PC-3 (cell line): ENCODE measurements at places on chromosomes 7 and 10. TPM values are rescaled to one million over a fixed set of nuclear protein-coding genes. Genes with fewer than 3 reads are reported as not detected.

DNA sequence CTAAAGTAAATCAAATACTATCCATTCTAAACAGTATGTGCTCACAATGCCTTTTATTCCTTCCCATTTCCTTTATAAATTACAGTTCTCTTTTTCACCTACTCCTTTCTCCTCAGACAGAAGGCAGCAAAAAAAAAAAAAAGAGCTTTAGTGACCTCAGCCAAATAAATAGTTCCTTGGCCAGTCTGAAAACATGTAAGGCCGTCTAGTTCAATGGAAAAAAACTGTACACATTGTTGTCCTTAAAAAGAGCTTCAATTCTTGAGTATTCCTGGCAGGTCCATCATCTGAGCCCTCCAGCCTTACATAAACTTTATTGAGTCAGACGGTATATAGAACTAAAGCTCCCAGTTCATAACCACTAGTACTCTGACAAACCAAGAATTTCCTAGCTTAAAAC, 185.4 kb downstream of the CACNA2D1 start:
- H3K4me3 ChIP-seq = no peak overlapping the region
- DNase-seq = no peak
- no peak overlapping the region for H3K27ac ChIP-seq
- no peaks in the 10 kb centered on the region for H3K36me3 ChIP-seq
- peaks cover 11% of the 10 kb centered on the region; the same call in 1 of the 2 replicates for H3K27me3 ChIP-seq

DNA sequence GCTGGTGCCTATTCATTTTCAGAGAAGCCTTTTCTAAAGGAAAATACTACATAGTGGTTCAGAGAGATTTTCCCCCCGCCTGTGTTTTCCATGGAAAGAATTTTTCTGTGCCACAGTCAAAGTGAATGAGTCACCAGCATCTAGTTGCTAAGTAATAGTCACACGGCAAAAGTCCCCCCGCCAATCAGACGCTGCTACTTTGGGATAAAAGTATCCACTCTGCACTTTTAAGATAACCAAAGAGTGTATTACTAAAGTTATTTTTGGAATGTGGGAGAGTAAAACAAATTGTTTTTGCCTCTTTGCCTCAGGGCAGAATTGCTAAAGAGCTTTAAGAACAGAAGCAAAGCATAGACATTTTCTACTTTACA, 23.5 kb downstream of the ABLIM1 start:
- peak overlapping the region; percentile 1; the same call in 1 of the 2 replicates for H3K4me3 ChIP-seq
- no peaks in the 10 kb centered on the region for H3K36me3 ChIP-seq
- peaks cover 39% of the 10 kb centered on the region for H3K4me1 ChIP-seq

GRCh38 chr7:6612819-6613218, 2.6 kb upstream of the ZNF853 start:
- no peak overlapping the region for H3K4me3 ChIP-seq
- no peaks in the 10 kb centered on the region for H3K36me3 ChIP-seq
- no peak overlapping the region for H3K27ac ChIP-seq
- no peaks in the 10 kb centered on the region for H3K4me1 ChIP-seq
- DNase-seq = no peak

DNA sequence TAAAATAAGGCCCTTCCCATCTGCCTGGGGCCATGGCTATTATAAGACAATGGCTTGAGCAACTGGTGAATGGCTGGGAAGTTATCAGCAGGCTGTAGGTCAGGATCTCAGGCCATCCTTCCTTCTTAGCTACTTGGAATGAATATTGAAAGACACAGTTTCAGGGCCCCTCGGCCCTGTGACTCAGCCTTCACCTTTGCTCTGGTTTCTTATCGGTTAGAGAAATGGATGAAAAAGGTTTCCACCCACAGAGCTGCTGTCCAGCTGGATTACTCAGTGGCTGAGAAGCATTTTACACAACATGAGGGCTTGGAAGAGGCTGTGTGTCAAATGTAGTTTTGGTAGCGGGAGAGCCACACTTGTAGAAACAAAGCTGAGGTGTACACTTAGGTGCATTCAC, 9.4 kb downstream of the ACSL5 start:
- H3K36me3 ChIP-seq = no peaks in the 10 kb centered on the region
- H3K4me1 ChIP-seq = peaks cover 17% of the 10 kb centered on the region
- no peaks in the 10 kb centered on the region for H3K27me3 ChIP-seq
- peak; percentile 50 for DNase-seq
- H3K4me3 ChIP-seq = no peak overlapping the region

- H3K27me3 ChIP-seq = no peaks in the 10 kb centered on the region
- no peaks in the 10 kb centered on the region for H3K36me3 ChIP-seq
- H3K4me3 ChIP-seq = no peak overlapping the region
- no peak for DNase-seq
Measured at GRCh38 chr10:124911124-124912067, 30.5 kb upstream of the ZRANB1 start.

Gene COL13A1
- total RNA-seq = 201 and 299 TPM in 2 replicates

Gene LRRTM3
- total RNA-seq = 0.12 and 0.15 TPM in 2 replicates

Gene UCN3
- not detected in 2 replicates for total RNA-seq

- H3K27me3 ChIP-seq = peaks cover 31% of the 10 kb centered on the region
- no peak for DNase-seq
- peaks cover 3% of the 10 kb centered on the region for H3K4me1 ChIP-seq
- H3K36me3 ChIP-seq = no peaks in the 10 kb centered on the region
- no peak overlapping the region for H3K4me3 ChIP-seq
Measured at GRCh38 chr7:150909200-150909995, 57.1 kb downstream of the AOC1 start.

Gene ABCB1
- not detected in 2 replicates for total RNA-seq

Gene NPY
- total RNA-seq = not detected in 2 replicates

DNA sequence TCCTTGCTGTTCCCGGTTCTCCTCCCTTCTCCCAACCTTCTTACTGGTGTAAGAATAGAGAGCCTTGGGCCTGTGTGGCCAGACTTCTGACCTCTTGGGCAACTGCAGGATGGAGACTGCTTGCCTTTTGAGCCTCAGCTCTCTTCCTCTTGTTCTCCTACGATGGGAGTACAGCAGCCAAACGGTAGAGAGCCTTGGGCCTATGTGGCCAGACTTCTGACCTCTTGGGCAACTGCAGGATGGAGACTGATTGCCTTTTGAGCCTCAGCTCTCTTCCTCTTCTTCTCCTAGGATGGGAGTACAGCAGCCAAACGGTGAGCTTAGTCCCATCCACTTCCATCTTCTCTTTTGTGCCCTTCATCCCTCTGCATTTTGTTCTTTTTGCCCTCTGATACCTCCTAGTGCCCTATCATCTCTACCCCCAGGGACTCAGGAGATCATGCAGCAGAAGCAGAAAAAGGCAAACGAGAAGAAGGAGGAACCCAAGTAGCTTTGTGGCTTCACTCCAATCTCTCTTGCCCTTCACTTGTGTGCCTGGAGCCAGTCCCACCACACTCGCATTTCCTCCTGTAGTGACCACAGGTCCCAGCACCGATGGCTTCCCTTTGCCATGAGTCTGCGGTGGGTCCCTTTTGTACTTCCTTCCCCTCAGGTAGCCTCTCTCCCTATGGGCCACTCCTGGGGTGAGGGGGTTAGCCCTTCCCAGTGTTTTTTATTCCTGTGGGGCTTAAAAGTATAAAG, 15.3 kb downstream of the SLC25A13 start:
- H3K27ac ChIP-seq = no peak overlapping the region
- no peak for DNase-seq
- peaks cover 40% of the 10 kb centered on the region for H3K4me1 ChIP-seq
- H3K27me3 ChIP-seq = no peaks in the 10 kb centered on the region
- H3K36me3 ChIP-seq = no peaks in the 10 kb centered on the region

GRCh38 chr10:47136866-47137265, 163.1 kb upstream of the GDF10 start:
- no peak for DNase-seq
- H3K36me3 ChIP-seq = no peaks in the 10 kb centered on the region
- peaks cover 14% of the 10 kb centered on the region for H3K4me1 ChIP-seq
- no peak overlapping the region for H3K4me3 ChIP-seq
- H3K27me3 ChIP-seq = no peaks in the 10 kb centered on the region
- H3K27ac ChIP-seq = peak overlapping the region; percentile 94

- H3K4me1 ChIP-seq = no peaks in the 10 kb centered on the region
- H3K36me3 ChIP-seq = no peaks in the 10 kb centered on the region
- DNase-seq = no peak
Measured at GRCh38 chr7:99669782-99670181, 10.0 kb downstream of the CYP3A5 start.

DNA sequence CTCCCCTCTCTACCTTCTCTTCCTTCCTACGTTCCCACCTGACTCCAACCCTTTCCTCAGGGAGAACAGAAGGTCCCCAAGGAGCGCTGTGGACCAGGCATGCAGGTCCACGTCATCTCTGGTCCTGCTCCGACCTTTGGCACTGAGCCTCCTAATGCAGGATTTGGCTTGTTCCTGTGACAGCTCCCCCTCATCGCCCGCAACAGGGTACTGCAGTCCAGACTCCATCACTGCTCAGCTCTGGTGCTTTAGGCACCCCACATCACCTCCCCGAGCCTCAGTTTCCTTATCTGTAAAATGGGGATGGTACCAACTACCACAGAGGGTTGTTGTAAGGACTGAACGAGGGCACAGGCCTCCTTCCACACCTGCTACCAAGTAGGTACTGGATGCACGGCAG, 54.6 kb downstream of the FHIP2A start:
- no peaks in the 10 kb centered on the region for H3K27me3 ChIP-seq
- no peaks in the 10 kb centered on the region for H3K4me1 ChIP-seq
- H3K27ac ChIP-seq = no peak overlapping the region
- no peaks in the 10 kb centered on the region for H3K36me3 ChIP-seq
- no peak for DNase-seq
- H3K4me3 ChIP-seq = no peak overlapping the region

DNA sequence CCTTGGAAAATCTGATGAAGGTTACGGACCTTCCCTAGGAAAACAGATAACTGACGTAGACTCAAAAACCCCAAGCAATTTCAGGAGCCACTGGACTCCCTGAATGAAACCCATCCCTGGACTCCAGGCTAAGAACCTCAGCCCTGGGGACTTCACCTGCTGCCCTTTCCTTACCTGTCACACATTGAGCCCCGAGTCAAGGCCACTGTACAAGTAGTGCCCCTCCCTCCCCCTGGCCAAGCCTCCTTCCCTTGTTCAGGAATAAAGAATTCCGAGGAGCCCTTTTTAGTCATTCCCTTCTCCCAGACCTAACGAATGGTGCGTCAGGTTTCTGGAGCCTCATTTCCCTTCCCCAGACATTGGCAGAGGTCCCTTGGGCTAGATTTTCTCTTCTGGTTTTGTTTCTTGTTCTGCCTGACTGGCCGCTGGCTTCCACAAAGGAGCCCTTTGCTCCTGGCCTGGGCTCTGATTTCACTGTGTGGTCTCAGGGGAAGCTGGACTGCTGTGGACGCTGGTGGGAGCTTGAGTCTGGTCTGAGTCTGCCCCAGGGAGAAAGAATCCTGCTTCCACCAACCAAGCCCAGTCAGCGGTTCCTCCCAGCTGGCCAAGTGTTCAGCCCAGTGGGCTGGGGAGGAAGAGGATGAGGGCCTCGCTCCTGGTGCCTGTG, 31.7 kb downstream of the ZNF775 start:
- no peak overlapping the region for H3K4me3 ChIP-seq
- no peaks in the 10 kb centered on the region for H3K4me1 ChIP-seq
- H3K27me3 ChIP-seq = no peaks in the 10 kb centered on the region
- no peaks in the 10 kb centered on the region for H3K36me3 ChIP-seq
- DNase-seq = no peak

GRCh38 chr10:110336111-110336721, 31.5 kb upstream of the SMNDC1 start:
- peak; percentile 89 for DNase-seq
- 0 out of 2 replicates have a peak overlapping the region, but pooled peaks have one; percentile 7 for H3K4me3 ChIP-seq
- peak overlapping the region; percentile 77 for H3K27ac ChIP-seq
- H3K27me3 ChIP-seq = no peaks in the 10 kb centered on the region
- H3K4me1 ChIP-seq = peaks cover 30% of the 10 kb centered on the region

- DNase-seq = no peak
- no peak overlapping the region for H3K4me3 ChIP-seq
- H3K27ac ChIP-seq = no peak overlapping the region
- H3K27me3 ChIP-seq = no peaks in the 10 kb centered on the region
- no peaks in the 10 kb centered on the region for H3K36me3 ChIP-seq
- no peaks in the 10 kb centered on the region for H3K4me1 ChIP-seq
Measured at GRCh38 chr7:75611557-75612178, 119.5 kb downstream of the SPDYE5 start.

Gene SBDS
- 72.4 and 91.7 TPM in 2 replicates for total RNA-seq

GRCh38 chr10:52463826-52464225, 149.7 kb downstream of the DKK1 start:
- H3K36me3 ChIP-seq = no peaks in the 10 kb centered on the region
- peak overlapping the region; percentile 14 for H3K27ac ChIP-seq
- no peak for DNase-seq

GRCh38 chr10:67784474-67784873, 53.5 kb downstream of the DNAJC12 start:
- peaks cover 8% of the 10 kb centered on the region; the same call in 1 of the 2 replicates for H3K4me1 ChIP-seq
- no peak overlapping the region for H3K27ac ChIP-seq
- no peaks in the 10 kb centered on the region for H3K27me3 ChIP-seq
- no peak overlapping the region for H3K4me3 ChIP-seq
- DNase-seq = no peak

DNA sequence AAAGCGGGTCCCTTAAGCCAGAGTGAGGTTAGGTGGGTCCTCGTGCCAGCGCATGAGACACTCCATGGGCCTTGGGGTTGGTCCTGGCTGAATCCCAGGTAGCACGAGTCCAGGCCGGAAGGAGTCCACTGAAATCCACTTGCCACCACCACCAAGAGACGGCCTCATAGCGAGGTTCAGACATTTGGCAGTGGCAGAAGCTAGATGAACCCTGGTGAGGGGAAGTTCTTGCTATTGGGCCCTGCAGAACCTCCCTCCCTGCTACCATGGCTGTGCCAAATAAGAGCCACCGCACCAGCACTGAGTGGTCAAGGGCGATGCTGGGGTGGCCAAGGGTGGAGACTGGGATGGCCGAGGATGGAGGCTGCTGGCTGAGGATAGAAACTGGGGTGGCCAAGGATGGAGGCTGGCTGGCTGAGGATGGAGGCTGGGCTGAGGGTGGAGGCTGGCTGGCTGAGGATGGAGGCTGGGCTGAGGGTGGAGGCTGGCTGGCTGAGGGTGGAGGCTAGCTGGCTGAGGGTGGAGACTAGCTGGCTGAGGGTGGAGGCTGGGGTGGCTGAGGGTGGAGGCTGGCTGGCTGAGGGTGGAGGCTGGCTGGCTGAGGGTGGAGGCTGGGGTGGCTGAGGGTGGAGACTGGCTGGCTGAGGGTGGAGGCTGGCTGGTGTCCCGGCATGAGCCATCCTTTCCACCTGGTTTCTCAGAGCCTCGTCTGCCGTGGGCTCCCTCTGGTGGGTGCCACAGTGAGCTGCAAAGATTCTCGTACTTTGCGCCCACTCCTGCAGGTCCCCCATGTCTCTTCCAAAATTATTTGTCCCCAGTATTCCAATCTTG, 88.2 kb downstream of the ELFN1 start:
- DNase-seq = peak; percentile 68
- peaks cover 23% of the 10 kb centered on the region for H3K27me3 ChIP-seq

Gene ZNF804B
- not detected in 2 replicates for total RNA-seq

- H3K36me3 ChIP-seq = no peaks in the 10 kb centered on the region
- H3K4me3 ChIP-seq = peak overlapping the region; percentile 87
- no peak for DNase-seq
- peaks cover 19% of the 10 kb centered on the region; the same call in 1 of the 2 replicates for H3K4me1 ChIP-seq
- H3K27ac ChIP-seq = no peak overlapping the region
Measured at GRCh38 chr10:96588060-96588554, 1.3 kb upstream of the TM9SF3 start.

DNA sequence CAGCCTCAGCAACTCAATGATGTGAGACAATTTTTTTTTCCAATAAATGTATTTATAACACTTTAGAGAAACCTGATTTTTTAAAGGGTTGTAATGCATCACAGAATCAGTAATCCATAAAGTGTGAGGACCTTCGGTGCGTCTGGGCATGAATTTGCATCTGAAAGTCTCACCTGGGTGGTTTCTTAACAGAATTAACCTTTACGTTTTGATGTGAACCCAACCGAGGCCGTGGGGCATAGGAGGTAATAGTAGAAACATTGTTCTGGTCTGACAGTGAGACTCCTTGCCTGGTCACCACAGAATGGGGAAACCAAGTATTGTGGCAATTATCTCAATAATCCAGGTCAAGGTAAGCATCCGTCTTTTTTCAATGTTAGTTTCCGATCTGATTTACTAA, 114.6 kb downstream of the PRKCQ start:
- no peak for DNase-seq
- H3K27ac ChIP-seq = no peak overlapping the region
- H3K36me3 ChIP-seq = no peaks in the 10 kb centered on the region
